ENCODE measurements at places on chromosomes 1 and 21. TPM values are rescaled to one million over a fixed set of nuclear protein-coding genes. Genes with fewer than 3 reads are reported as not detected.

GRCh38 chr1:225611537-225612223, 41.2 kb downstream of the ENAH start:
- no peaks in the 10 kb centered on the region for H3K36me3 ChIP-seq
- DNase-seq = no peak
- H3K27me3 ChIP-seq = no peaks in the 10 kb centered on the region
- H3K4me3 ChIP-seq = no peak overlapping the region

Gene SELENBP1
- 0.42 TPM for total RNA-seq

Gene KDF1
- 23.0 TPM for total RNA-seq

DNA sequence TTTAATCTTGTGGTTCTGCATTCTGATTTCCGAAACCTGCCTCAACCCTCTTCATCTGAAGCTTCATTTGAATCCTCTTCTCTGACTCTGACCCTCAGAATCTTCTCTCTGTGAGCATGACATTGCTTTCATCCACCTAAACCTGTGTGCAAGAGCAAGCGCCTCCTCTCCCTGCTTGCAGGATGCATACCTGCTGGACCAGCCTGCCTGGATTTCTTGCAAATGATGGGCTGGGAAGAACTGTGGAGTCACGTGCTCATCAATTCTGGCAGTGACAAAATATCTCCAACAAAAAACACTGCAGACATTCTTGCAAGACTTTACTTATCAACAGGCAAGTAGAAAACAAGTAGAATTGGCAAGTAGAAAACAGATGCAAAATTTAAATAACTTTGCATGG, 20.8 kb upstream of the SLC35F3 start:
- H3K4me3 ChIP-seq = no peak overlapping the region
- H3K36me3 ChIP-seq = no peaks in the 10 kb centered on the region
- H3K4me1 ChIP-seq = no peaks in the 10 kb centered on the region
- no peak for DNase-seq
- no peak overlapping the region for H3K27ac ChIP-seq

- no peaks in the 10 kb centered on the region for H3K4me1 ChIP-seq
- H3K4me3 ChIP-seq = no peak overlapping the region
- H3K27me3 ChIP-seq = peaks cover 70% of the 10 kb centered on the region
- no peak overlapping the region for H3K27ac ChIP-seq
- H3K36me3 ChIP-seq = no peaks in the 10 kb centered on the region
Observed at GRCh38 chr1:165313903-165314302, 42.6 kb downstream of the LMX1A start.

Gene NBPF14
- 14.0 TPM for total RNA-seq

GRCh38 chr1:14842891-14843290, 244.4 kb downstream of the KAZN start:
- H3K36me3 ChIP-seq = no peaks in the 10 kb centered on the region
- no peaks in the 10 kb centered on the region for H3K4me1 ChIP-seq
- no peak for DNase-seq
- H3K27me3 ChIP-seq = peaks cover 17% of the 10 kb centered on the region

Gene RASSF5
- total RNA-seq = 5.4 TPM

- no peaks in the 10 kb centered on the region for H3K36me3 ChIP-seq
- H3K27ac ChIP-seq = no peak overlapping the region
- no peak for DNase-seq
- no peak overlapping the region for H3K4me3 ChIP-seq
- peaks cover 46% of the 10 kb centered on the region for H3K4me1 ChIP-seq
Observed at GRCh38 chr1:94334764-94335163, 83.4 kb upstream of the ABCD3 start.

Gene LCE3D
- not detected for total RNA-seq

- H3K36me3 ChIP-seq = peaks cover 70% of the 10 kb centered on the region
- DNase-seq = no peak
- H3K4me3 ChIP-seq = no peak overlapping the region
Observed at GRCh38 chr21:46253610-46254124, 25.1 kb upstream of the LSS start.

Gene OR2G6
- not detected for total RNA-seq

DNA sequence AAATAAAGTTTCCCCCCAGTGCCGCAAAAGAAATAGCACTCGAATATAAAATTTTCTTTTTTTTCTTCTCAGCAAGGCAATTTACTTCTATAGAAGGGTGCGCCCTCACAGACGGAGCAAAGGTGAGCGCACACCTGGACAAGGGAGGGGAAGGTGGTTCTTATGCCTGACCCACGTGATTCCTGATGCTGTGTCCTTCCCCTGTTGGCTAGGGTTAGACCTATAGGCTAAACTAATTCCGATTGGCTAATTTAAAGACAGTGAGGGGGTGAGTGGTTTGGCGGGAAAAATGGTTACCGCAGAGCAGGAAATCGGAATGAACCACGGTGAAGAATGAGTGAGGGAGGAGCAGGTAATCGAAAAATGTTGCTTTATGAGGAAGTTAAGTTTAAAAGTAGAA, 607 bp upstream of the FAAH start:
- DNase-seq = no peak
- H3K4me1 ChIP-seq = peaks cover 18% of the 10 kb centered on the region
- no peaks in the 10 kb centered on the region for H3K27me3 ChIP-seq
- no peak overlapping the region for H3K4me3 ChIP-seq
- no peak overlapping the region for H3K27ac ChIP-seq

DNA sequence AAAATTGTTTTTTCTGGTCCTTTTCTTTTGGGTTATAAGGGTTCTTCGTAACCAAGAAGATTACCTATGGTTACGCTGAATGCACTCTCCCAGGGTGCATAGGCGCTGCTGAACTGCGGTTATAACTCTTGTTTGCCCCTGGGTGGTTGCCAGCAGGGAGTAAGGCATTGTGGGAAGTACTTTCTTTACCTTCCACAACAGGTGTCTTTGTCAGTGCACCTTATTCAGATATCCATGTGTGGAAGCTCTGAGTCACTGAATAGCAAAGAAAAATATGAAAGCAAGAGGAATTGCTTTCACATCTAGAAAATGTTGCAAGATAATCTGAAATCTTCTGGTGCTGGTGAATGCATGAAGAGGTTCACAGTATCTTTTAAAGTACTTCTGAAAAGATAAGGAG, 124.4 kb upstream of the CACYBP start:
- no peaks in the 10 kb centered on the region for H3K4me1 ChIP-seq
- no peak overlapping the region for H3K27ac ChIP-seq
- no peak overlapping the region for H3K4me3 ChIP-seq
- no peaks in the 10 kb centered on the region for H3K36me3 ChIP-seq
- no peaks in the 10 kb centered on the region for H3K27me3 ChIP-seq

- no peak overlapping the region for H3K27ac ChIP-seq
- no peaks in the 10 kb centered on the region for H3K4me1 ChIP-seq
- H3K27me3 ChIP-seq = no peaks in the 10 kb centered on the region
- DNase-seq = no peak
- no peaks in the 10 kb centered on the region for H3K36me3 ChIP-seq
- H3K4me3 ChIP-seq = no peak overlapping the region
Observed at GRCh38 chr1:107683191-107683657, 281.8 kb downstream of the VAV3 start.

Gene AIRE
- total RNA-seq = not detected

DNA sequence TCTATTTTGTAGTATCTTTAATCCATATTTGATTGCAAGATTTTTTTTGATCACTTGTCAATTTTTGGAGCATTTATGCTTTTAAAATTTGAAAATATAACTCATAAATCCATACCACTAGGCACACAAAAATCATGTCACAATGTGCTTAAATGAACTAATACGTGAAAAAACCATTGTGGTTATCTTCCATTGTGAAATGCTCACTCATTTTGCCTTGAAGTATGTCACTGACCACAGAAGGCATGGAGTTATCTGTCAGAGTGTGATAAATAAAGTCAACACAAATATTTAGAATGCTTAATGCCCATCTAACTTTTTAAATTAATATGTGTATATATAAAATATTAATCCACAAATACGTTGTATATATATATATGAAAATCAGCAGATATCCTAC, 347.2 kb downstream of the PTPRC start:
- H3K4me1 ChIP-seq = no peaks in the 10 kb centered on the region

GRCh38 chr1:213604477-213604876, 383.3 kb upstream of the PROX1 start:
- no peak overlapping the region for H3K4me3 ChIP-seq
- no peak for DNase-seq
- no peaks in the 10 kb centered on the region for H3K4me1 ChIP-seq
- H3K27ac ChIP-seq = no peak overlapping the region
- H3K27me3 ChIP-seq = peaks cover 14% of the 10 kb centered on the region

GRCh38 chr1:67285780-67286488, 21.7 kb upstream of the IL12RB2 start:
- no peaks in the 10 kb centered on the region for H3K4me1 ChIP-seq
- H3K36me3 ChIP-seq = no peaks in the 10 kb centered on the region
- DNase-seq = no peak
- no peak overlapping the region for H3K27ac ChIP-seq
- H3K4me3 ChIP-seq = no peak overlapping the region

DNA sequence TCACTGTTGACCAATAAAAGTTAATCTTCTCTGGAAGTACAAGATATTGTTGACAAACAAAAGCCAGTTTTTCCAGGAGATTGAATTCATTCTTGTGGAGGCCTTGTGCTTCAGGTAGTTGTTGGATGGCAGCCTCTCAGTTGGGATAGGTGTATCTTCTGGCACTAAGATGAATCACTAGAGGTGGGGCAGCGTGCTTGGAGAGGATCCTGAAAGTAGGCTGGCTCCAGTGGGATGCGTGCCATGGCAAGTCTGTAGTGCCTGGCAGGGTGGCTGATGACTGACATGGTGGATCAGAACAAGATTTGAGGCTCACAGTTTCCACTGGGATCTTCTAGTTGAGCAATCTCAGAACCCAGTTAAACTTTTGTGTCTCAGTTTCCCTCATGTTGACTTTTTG, 2.4 kb downstream of the VPS13D start:
- H3K4me3 ChIP-seq = peak overlapping the region; percentile 11
- peaks cover 24% of the 10 kb centered on the region for H3K4me1 ChIP-seq
- H3K27me3 ChIP-seq = no peaks in the 10 kb centered on the region
- peak; percentile 41 for DNase-seq
- no peaks in the 10 kb centered on the region for H3K36me3 ChIP-seq
- H3K27ac ChIP-seq = peak overlapping the region; percentile 34

Gene SLC44A5
- total RNA-seq = 2.4 TPM

DNA sequence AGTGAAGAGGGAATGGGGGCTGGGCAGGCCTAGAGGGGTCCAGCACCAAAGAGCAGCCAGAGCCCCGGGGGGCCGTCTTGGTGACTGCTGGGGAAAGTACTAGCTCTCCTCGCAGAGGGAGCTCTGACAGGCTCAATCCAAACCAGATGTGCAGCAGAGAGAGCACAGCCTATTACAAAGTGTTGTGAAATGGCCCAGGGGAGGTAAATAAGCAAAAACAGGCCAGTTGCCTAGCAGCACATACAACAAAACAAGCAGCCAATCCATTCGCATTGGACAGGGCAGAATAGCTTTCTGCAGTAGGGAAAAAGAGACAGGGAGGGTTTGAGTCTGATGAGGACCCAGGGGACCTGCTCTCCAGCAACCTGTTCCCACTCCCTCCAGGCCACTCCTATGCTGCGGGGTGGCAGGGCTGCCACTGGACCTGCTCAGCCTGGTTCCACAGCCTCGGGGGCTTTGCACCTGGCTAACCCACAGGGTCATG, 239.6 kb upstream of the FGGY start:
- H3K27me3 ChIP-seq = no peaks in the 10 kb centered on the region
- H3K4me3 ChIP-seq = no peak overlapping the region
- no peak overlapping the region for H3K27ac ChIP-seq
- H3K36me3 ChIP-seq = no peaks in the 10 kb centered on the region

- no peak overlapping the region for H3K27ac ChIP-seq
- H3K4me1 ChIP-seq = no peaks in the 10 kb centered on the region
- no peaks in the 10 kb centered on the region for H3K36me3 ChIP-seq
Observed at GRCh38 chr1:77202751-77203150, 16.5 kb downstream of the PIGK start.

DNA sequence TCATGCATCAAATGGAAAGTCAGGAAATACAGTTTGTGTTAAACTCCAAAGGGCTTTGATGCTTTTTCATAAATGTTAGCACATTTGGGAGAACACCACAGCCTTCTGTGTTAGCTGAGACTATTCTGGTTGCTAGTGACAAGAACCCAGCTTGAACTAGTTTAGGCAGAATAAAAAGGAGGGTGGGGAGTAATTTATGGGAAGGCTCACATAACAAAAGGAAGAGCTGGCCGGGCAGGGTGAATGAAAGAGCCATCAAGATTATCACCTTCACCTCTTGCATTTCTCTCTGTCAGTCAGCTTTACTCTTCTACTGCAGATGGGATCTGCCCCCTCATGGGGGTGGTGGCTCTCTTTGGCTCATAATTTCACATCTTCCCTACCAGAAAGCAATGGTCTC, 75.4 kb upstream of the VTCN1 start:
- DNase-seq = no peak
- no peaks in the 10 kb centered on the region for H3K4me1 ChIP-seq
- no peaks in the 10 kb centered on the region for H3K36me3 ChIP-seq
- no peaks in the 10 kb centered on the region for H3K27me3 ChIP-seq

DNA sequence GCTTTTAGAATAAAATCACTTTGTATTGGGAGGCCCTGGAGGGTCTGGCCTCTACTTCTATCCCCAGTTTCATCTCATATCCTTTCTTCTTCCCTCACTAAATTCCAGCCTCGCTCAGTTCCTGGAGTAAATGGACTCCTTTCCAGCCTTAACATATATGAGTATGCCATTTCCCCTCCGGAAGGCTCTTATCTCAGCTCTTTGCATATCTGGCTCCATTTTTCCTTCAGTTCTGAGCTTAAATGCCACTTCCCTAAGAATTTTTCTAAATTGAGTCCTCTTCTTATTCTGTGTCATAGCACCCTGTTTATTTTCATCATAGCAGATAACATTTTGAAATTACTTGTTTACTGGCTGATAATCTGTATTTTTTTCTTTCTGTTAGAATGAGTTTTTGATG, 20.2 kb upstream of the DUSP10 start:
- no peaks in the 10 kb centered on the region for H3K4me1 ChIP-seq
- H3K4me3 ChIP-seq = no peak overlapping the region
- H3K27me3 ChIP-seq = no peaks in the 10 kb centered on the region
- DNase-seq = no peak

Gene MAB21L3
- total RNA-seq = not detected

- H3K36me3 ChIP-seq = no peaks in the 10 kb centered on the region
- H3K4me3 ChIP-seq = no peak overlapping the region
- H3K4me1 ChIP-seq = no peaks in the 10 kb centered on the region
- H3K27me3 ChIP-seq = no peaks in the 10 kb centered on the region
Observed at GRCh38 chr1:169207797-169208520, 101.5 kb downstream of the ATP1B1 start.

DNA sequence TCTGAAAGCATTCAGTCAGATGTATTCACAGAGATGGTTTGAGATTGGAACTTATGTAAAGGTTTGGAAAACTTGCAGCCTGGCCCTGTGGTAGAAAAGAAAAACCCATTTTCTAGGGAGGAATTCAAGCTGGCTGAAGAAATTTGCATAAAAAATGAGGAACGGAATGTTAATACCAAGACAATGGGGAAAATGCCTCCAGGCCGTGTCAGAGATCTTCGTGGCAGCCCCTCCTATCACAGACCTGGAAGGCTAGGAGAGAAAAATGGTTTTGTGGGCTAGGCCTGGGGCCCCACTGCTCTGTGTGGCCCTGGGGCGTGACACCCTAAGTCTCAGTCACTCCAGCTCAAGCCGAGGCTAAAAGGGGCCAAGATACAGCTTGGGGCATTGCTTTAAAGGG, 26.7 kb downstream of the NME7 start:
- no peak overlapping the region for H3K4me3 ChIP-seq
- DNase-seq = no peak
- no peaks in the 10 kb centered on the region for H3K27me3 ChIP-seq
- H3K27ac ChIP-seq = no peak overlapping the region

GRCh38 chr1:66119148-66119547, 326.5 kb downstream of the PDE4B start:
- H3K4me3 ChIP-seq = no peak overlapping the region
- no peaks in the 10 kb centered on the region for H3K27me3 ChIP-seq
- no peak for DNase-seq
- H3K27ac ChIP-seq = no peak overlapping the region

Gene ENAH
- total RNA-seq = 100 TPM

Gene ZC3H12A
- 10.6 TPM for total RNA-seq

Gene ESRRG
- not detected for total RNA-seq
